Stimulated activated CD4-positive, alpha-beta T cell treated with anti-CD3 and anti-CD28 coated beads, Interleukin-1b, Interleukin-23, amount 100 ng/mL, for 4 hours (primary cell): ENCODE measurements at places on chromosomes 2 and 18.

- no peak for DNase-seq
These were observed 630.8 kb upstream of the PIK3C3 start for GRCh38 chr18:41324020-41324791.

- no peak for DNase-seq
These were observed 264.3 kb downstream of the TSN start for GRCh38 chr2:122019724-122020123.

GRCh38 chr2:18369760-18370159, 190.7 kb downstream of the RDH14 start:
- no peak for DNase-seq

DNA sequence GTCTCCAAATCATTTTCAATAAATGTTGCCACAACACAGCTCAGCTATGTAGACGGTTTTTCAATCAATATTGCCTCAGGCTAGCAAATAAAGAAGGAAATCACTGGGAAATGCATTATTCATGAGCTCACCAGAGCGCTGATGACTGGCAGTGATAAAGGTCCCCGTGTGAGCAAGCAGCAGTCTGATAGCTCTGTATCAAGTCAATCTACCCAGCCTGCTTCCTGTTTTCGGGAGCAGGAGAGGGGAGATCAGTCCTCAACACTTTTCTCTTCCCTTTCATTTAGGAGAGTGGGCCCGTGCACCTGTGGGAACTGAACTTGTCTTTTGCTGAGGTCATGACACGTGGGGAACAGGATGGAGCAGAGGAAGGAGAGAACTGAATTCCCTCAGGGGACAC, 253.9 kb upstream of the SIX2 start:
- no peak for DNase-seq

DNA sequence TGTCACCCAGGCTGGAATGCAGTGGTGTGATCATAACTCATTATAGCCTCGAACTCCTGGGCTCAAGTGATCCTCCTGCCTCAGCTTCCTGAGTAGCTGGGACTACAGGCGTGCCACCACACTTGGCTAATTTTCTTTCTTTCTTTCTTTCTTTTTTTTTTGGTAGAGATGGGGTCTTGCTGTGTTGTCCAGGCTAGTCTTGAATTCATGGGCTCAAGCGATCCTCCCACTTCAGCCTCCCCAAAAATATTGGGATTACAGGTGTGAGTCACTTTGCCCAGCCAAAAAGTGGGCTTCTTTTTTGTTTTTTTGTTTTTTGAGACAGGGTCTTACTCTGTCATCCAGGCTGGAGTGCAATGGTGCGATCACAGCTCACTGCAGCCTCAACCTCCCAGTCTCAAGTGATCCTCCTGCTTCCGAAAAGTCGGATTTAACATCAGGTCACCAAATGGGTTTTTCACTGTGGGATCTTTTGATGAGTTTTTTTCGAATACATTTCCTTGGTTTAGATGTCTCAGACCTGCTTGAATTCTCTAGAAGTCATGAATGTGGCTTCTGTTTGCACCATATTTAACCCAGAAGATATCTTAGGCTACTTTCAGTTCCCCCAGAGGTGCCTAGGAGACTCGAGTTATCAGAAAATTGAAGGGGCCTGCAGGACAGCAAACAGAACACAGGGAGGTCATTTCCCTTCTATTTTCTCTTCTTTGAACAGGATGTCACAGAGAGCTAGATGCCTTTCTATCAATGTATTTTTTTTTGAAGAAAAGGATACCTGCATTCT, 8.9 kb downstream of the RAB31 start:
- DNase-seq: no peak
